ENCODE measurements at places on chromosomes 12 and 14.

- DNase-seq = no peak
Measured at GRCh38 chr12:94602024-94602423, 48.3 kb downstream of the TMCC3 start.

DNA sequence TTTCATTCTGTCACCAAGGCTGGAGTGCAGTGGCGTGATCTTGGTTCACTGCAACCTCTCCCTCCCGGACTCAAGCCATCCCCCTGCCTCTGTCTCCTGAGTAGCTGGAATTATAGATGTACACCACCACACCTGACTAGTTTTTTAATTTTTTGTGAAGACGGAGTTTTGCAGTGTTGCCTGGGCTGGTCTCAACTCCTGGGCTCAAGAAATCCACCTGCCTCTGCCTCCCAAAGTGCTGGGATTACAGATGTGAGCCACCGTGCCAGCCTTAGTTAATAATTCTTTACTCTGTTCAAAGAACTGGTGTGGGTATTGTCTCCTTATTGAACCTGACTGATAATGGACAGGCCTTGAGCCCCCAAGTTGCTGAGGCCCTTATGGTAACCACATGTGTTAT is 10.4 kb upstream of the KRT7 start:
- no peak for DNase-seq

DNA sequence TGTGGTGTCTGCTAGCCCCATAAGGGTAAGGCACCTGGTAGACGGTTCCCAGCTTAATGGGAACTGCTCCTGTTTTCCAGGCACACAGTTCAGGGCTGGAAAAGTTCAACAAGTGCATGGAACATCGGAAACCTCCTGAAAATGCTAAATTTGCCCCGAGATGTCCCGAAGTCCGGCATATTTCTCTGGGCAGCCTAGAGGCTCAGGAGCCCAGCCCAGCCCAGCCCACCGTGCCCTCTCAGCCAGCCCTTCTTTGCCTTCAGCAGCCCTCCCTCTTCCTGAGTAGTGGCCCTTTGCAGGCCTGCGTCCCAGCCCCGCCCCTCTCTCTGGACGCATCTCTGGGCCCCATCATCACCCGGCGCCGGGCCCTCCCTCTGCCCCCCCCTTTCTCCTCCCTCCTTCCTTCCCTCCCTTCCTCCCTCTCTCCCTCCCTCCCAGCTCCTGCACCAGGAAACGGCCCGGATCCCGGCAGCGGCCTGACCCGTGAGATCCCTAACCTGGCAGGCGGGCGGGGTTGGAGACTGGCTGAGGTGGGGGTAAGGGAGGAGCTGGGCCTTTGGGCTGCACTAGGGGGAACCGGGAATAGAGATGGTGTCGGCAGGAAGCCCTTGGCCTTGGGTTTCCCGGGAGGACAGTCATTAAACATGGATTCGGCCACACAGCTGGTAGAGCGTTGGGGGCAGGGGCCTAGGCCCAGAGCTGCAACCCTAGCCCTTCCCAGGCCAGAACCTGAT is at the start of gene BCL2L2:
TSS of gene BCL2L2 (plus strand) at position 422 of the 734 bp plus-strand sequence. CDS start 935 bp downstream, outside the sequence.
- DNase-seq = peak; percentile 86

DNA sequence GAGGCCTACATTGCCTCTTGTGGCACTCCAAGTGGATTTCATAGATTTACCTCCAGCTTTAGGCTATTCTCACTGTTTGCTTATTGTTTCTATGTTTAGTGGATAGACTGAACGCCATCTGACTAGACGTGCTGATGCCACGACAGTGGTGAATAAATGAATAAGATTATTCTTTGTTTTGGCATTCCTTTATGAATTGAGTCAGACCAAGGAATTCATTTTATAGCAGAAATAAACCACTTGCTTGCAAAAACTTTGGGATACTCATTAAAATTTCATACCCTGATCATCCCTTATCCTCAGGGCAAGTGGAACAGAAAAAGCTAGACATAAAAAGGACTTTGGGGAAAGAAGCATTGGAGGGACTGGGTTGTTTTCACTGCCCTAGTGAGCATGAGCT is 71.7 kb upstream of the FERMT2 start:
- no peak for DNase-seq

DNA sequence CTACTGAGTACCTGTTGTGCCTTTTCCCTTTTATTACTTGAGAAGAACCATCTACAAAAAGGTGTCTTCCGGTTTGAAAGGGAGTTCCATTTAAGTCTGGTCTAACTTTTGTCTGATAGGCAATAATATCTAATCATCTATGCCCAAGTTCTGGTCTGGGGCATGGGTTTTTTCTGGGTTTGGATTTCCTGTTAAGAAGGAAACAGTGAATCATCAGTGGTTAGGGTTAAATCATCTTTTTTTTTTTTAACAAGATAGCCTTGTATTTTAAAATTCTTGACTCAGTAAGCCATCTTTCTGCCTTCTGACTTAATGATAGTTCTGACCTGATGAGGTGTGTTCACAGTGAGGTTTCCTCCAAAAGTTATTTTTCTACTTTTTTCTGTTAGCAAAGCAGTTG is 29.3 kb upstream of the CPNE8 start:
- DNase-seq = no peak

DNA sequence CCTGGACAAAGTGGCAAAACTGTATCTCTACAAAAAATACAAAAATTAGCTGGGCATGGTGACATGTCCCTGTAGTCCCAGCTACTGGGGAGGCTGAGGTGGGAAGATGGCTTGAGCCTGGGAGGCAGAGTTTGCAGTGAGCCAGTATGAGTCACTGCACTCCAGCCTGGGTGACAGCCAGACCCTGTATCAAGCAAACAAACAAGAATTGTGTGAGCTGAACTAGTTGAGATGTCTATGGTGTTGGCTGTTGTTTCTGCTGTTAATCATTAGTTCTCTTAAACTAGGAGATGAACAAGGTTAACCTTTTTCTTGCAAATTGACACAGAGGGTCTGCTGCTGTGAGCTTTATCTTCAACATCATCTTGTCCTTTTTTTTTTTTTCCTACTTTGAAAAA is 23.6 kb downstream of the RASSF3 start:
- DNase-seq = no peak

GRCh38 chr12:84594157-84594556 is 318.4 kb downstream of the SLC6A15 start:
- DNase-seq = no peak
